ENCODE measurements at places on chromosomes 6 and 20. TPM values are rescaled to one million over a fixed set of nuclear protein-coding genes. Genes with fewer than 3 reads are reported as not detected.

GRCh38 chr20:45968081-45968671 is 3.8 kb downstream of the ZNF335 start:
- DNase-seq: no peak

TRMT11 gene
- total RNA-seq: 18.5 TPM

FERMT1 gene
- 3.3 TPM for total RNA-seq

DNA sequence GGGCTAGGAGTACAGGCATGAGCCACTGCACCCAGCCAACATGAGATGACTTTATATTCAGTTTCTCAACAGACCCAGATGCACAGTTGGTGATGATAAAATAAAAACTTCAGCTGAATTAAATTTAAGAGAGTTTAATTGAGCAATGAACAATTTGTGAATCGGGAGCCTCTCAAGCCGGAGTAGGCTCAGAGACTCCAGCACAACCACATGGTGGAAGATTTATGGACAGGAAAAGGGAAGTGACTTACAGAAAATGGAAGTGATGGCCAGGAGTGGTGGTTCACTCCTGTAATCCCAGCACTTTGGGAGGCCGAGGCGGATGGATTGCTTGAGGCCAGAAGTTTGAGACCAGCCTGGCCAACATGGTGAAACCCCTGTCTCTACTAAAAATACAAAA is 10.4 kb upstream of the BCAS4 start:
- DNase-seq: no peak

SPATA25 gene
- total RNA-seq: 3.6 TPM

DNA sequence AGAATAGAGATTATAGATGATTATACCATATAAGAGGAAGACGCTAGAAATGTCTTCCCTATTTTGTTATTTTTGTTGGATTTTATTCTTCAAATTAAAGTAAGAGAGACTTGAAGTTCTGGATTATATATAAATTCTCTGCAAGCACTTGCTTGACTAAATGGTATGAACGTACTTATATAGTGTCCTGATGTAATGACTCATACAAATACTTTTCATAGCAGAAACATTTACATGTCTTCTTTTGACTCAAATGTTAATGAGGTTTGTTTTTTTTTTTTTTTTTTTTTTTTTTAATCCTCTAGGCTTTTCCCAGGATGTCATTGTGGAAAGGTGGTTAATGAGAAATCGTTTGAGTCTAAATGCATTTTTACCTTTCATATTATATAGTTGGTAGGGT is 55.0 kb downstream of the PDE7B start:
- DNase-seq: peak; percentile 43

Data from fibroblast of lung (primary cell).